Stimulated activated CD8-positive, alpha-beta memory T cell treated with anti-CD3 and anti-CD28 coated beads, Interleukin-7, amount 100 ng/mL, for 24 hours (primary cell): ENCODE measurements at places on chromosomes 12 and 14.

GRCh38 chr12:125614058-125614457, 548.8 kb downstream of the AACS start:
- no peak for DNase-seq

DNA sequence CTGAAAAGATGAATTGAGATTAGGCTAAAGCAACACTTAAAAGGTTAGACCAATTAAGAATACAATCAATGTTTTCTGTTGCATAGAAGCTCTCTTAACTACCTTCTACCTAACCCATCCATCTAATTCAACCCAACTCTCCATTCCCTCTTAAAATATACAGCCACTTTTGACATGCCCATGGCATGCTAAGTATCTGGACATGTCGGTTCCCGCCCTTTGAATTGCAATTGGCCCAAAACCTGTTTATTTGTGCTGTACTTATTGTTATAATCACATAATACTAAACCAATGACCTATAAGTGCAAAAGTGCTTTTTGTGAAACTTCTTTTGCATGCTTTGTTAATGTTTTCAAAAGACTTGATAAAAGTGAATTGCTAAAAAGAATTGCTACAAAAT, 37.6 kb upstream of the APPL2 start:
- no peak for DNase-seq

DNA sequence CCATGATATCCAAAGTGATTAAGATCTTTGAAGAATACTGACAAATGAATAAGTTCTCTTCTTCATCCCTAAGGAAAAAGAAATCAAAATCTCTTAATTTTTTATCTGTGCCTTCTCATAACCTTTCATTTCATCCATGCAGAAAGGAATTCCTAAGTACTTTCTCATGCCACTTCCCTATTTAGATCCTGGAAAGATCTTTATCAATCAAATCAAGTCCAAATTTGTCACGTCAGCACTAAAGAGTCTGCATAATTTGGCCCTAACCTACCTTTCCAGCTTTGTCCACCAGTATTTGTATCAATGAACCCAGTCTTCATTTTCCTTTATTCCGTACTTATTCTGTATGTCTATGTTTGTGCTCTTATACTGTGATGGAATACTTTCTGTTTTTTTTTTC, 41.2 kb downstream of the VEZT start:
- no peak for DNase-seq

GRCh38 chr12:108563136-108563803, 874 bp downstream of the ISCU start:
- peak; percentile 71 for DNase-seq

- no peak for DNase-seq
Observed at GRCh38 chr14:88421286-88421685, 35.8 kb downstream of the SPATA7 start.

DNA sequence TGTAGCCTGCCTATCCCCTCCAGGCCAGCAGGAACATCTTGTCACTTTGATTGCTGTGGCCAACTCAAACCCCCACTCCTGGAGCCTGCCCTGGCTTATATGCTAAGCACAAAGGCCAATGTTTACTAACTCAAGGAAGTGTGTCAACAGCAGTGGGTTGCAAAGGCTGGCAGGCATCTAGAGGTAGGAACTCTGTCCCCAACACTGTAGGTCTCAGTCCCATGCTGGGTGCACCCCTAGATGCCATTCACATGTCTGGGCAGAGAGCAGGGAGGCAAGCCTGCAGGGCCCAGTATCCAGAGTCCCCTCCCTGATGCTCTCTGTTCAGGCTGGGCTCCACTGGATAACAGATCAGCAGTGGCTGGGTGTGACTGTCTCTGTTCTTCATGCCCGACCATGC, 1.6 kb upstream of the HPD start:
- DNase-seq = no peak

DNA sequence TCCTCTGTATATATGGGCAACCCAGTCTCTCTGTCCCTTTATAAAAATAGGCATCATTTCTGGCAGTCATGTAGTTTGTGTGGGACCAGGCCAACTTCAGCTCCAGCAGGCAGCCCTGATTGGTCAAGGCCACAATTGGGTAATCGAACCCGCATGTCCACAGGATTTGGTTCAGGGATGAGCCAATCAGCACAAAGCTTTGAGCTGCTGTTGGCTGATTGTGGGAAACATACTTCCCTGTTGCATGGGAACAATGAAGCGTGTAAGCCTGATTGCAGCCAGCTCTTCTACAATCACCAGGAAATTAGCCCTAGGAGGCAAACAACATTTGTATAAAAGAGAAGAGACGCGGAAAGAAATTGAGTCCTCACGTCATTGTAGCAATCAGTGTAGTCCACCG, 328.6 kb downstream of the PCNX1 start:
- no peak for DNase-seq

GRCh38 chr12:60168441-60168840, 572.6 kb downstream of the SLC16A7 start:
- DNase-seq = no peak

DNA sequence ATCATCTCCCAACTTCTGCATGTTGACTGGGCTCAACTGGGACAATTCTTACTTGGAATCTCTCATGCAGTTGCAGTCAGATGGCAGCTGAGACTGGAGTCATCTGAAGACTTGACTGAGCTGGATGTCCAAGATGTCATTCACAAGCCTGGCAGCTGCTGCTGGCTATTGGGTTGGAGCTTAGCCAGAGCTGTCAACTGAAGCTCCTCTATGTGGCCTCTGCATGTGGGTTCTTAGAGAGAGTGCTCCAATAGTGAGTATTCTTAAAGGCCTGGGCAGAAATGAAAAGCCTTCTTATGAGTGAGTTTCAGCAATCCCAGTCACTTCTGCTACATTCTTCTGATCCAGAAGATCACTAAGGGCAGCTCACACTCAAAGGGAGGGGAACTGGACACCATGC, 440.9 kb downstream of the LRIG3 start:
- no peak for DNase-seq

DNA sequence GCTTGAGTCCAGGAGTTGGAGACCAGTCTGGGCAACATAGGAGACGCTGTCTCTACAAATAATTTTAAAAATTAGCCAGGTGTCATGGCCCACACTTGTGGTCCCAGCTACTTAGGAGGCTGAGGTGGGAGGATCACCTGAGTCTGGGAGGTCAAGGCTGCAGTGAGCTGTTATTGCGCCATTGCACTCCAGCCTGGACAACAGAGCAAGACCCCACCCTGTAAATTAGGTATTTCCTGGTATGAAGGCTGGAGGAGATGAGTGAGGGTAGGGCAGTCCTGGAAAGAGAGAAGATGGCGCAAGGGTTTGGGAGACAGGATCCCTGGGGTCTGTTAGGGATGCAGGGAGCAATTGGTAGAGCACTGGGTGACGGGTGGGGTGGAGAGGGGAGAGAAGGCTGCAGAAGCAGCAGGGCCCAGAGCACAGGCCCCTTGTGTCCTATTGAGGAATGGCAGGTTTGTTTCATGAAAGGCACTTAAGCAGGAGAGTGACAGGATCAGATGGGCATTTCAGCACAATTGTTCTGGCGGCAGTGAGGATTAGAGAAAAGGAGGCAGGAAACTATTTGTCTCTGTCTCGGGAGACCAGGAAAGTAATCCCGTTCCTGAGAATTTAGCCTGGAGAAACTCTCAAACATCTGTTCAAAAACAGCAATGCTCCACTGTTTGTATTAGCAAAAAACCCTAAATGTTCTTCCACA, 47.2 kb upstream of the KTN1 start:
- no peak for DNase-seq

DNA sequence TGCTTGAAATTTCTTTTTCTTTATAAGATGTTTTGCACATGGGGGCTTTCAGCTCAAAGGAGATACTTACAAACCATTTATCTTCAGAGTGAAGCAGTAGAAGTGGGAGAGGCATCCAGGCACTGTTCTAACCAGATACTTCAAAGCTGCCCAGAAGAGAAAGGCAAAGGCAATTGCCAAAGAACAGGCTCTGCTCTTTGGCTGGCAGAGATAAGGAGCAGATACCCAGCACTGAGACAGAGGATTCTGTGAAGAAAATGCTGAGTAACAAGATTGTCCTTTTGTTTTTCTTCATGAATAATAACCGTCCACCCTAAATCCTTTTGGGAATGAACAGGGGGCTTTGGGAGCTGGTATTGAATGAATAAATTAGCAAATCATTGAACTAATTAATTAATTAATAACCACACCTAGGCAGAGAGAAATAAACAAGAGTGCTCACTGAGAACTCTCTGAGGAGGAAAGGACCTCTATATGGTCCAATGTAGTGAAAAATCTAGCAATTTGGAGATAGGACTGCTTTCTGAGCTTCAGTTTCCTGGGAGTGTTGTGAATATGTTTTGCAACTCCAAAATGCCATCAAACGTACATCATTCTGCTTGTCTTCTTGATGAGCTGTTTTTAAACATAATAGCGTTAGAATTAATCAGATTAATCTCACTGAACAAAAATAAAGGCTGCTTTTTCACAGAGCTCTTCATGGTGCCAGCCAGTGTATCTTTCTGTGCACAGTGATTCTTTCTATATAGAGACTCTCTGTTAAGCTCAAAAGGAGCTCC, 192.8 kb upstream of the AMIGO2 start:
- DNase-seq = no peak

DNA sequence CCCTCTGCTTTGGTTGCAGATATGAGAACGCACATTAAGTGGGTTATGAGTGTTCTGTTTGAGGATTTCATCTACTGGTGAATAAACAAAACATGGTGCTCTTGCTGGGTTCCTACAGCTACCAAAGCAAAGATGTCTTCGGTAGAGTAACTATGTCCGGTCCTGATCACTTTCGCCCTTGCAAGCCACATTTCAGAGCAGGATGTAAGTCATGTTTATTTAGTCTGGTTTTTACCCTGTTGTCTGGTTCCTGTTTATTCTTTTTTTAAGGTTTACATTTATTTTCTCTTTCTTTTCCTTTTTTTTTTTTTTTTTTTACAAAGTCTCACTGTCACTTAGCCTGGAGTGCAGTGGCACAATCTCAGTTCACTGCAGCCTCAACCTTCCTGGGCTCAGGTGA, 99.2 kb downstream of the VEZT start:
- DNase-seq = no peak

- no peak for DNase-seq
Observed at GRCh38 chr14:26370115-26370514, 227.7 kb downstream of the NOVA1 start.

GRCh38 chr14:54366736-54367735, 29.8 kb upstream of the CDKN3 start:
- no peak for DNase-seq

DNA sequence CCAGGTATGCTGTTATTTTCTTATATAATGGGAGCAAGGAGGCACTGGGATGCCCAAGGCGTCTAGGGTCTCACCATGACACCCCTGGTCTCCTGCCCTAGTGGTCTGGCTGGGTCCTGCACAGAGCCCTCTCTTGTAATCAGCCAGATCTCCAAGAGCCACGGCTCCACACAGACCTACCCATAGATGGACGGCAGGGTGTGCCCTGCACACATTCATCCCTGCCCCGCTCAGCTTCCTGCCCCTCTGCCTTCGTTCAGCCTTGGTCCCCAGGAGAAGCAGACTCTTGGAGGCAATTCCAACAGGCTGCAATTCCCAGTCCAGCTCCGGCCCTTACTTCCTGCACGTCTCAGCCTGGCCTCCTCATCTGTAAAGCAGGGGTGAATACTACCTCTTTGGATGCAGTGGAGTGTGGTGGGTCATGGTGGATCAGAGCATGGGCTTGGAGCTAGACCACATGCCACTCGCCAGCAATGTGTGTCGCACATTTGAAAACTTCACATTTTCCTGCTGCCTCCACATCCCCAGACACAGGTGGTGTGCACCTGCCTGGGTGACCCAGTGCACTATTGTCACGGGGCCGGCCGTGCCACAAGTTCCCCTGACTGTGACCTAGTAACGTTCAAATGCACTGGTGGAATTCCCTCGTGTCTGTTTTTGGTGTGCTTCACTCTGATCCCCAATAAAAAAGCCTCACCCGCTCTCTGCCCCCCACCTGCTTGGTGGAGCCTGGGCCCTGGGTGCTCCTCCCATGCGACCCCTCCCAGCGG, 171.1 kb upstream of the PRMT8 start:
- no peak for DNase-seq

- DNase-seq = no peak
Observed at GRCh38 chr12:121803861-121804416, at the start of gene SETD1B. Gene SETD1B (plus strand): TSS chr12:121804009. CDS start chr12:121804738, 729 bp downstream.

DNA sequence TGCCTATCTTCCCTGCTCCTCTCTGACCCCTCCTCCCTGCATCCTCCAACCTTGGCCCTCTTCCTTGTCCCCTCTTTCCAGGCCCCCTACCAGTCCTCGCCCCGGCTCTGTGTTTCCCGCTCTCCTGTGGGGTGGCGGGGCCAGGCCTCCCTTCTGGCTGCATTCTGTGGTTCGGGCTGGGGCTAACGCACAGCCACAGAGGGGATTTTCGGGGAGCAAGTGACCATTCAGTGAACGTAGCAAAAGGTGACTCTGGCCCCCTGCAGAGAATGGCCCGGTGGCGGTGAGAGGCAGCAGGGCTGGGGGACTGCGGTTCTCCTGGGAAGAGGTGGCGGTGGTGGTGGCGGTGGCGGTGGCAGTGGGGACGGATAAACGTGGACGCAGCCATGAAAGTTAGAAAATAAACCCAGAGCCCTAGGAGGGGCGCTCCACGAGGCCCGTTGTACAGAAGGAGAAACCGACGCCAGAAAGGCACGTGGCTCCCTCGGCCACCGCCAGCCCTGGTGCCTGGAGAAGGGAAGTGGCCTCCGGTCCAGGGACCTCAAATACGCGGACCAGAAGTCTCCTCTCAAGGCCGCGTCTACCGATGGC, 269.6 kb downstream of the ADGRD1 start:
- no peak for DNase-seq

DNA sequence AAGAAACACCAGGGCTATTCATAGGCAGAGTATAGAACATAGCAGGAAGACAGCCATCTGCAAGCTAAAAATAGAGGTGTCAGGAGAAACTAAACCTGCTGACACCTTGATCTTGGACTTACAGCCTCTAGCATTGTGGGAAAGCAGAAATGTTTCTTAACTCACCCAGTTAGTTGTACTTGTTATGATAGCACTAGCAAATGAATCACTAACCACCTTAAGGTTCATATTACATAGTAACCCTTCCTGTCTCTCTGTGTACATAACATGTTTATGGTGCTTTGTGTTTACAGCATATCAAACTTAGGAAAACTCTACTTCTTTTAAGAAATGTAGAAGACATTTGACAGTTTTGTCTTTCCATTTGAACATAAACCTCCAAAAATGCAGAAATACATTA, 1031.3 kb downstream of the FSCB start:
- no peak for DNase-seq

DNA sequence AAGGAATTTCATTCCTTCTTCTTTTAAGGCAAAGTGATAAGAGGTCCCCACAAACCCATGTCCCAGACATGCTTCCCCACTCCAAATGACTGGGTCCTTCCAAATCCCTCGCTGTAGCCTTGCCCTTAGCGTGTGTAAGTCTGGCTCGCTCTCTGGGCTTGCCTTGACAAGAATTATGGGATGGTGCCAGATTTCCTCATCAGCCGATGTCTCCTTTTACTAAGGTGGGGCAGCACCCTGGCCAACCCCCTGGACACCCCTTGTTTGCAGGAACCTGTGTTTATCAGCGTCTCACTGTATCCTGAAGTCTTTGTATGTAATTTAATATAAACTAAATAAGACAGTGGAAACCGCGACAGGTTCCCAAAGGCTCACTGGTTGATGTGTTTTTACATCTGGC, 493.3 kb downstream of the EGLN3 start:
- no peak for DNase-seq
